ENCODE measurements at places on chromosomes 16 and 17.

- DNase-seq = no peak
Observed at GRCh38 chr16:81707411-81708265, 71.5 kb upstream of the PLCG2 start.

DNA sequence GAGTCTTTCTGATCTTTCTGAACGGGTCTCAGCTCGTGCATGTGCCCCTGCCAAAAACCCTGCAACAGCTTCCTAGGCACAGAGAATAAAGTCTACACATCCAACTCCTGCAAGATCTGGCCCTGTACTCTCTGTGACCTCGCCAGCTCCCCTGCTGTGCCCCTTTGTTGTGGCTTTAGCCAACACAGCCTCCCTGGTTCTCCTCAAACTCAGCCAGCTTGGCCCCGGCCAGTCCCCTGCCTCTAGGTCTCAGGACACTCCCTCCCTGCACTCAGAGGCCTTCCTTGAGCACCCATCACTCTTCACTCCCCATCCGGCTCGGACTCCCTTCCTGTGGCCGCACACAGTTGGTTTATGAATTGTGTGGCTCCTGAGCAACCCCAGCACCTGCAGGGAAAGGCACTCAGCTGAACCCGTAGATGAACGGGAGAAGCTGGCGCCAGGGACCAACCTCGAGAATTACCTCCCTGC, 1.4 kb downstream of the CEP131 start:
- DNase-seq = no peak

DNA sequence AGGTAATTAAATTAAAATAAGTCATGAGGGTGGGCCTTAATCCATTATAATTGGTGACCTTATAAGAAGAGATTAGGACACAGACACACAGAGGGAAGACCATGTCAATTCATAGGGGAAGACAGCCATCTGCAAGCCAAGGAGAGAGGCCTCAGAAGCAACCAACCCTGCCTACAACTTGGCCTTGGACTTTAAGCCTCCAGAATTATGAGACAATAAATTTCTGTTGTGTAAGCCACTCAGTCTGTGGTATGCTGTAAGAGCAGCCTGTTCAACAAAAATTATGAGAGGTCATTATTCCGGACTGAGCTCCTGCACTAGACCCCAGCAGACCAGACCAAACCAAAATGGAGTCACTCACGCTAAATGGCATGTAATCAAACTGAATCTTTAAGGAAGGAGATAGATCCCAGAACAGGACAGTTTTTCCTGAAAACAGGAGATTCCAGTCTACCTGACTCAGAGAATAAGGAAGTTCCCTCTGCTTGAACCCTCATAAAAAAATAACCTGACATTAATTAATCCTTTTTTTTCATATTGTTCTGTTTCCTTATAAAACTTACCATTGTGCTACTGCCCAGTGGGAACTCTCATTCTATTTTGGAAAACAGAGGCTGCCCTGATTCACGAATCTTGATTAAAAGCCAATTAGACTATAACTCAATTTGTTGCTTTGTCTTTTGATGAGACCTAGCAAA, 74.3 kb downstream of the DNAH3 start:
- DNase-seq = no peak

- no peak for DNase-seq
Observed at GRCh38 chr17:47243737-47244598, 9.7 kb upstream of the ITGB3 start.

DNA sequence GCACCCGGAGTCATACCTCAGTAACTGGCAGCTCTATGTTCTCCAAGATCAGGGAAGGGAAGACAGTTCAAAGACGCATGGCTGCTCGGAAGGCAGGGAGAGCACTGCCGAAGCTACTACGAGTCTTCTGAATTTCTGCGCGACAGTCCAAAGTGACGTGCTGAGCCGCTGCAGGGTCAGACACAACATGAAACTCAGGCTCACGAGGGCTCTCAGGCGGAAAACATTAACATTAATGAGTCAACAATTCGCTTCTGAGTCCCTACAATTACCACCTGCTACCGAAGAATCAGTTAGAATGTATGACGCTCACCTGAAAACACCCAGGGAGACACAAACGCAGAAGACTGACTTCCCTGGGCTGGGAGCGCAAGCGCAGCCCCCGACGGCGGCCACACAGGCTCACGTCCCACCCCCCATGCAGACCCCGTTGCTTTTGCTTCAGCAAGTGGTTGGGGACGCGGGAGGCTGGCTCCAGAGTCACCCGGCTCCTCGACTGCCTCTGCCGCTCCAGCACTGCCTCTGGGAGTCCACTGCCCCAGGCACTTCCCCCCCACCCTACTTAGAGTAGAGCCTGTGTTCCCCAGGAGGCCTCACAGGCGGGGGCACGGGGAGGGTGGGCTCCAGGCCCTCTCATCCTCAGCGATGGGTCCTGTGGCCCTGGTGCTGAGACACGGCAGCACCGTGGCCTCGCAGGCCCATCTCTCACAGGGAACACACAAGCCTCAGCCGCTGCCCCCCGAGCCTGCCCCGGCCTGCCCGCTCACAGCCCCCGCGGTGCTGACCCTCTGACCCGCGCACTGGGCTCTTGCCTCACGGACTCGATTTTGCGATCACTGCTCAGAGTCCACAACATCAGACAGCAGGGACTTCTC, 38.9 kb downstream of the LMF1 start:
- no peak for DNase-seq

DNA sequence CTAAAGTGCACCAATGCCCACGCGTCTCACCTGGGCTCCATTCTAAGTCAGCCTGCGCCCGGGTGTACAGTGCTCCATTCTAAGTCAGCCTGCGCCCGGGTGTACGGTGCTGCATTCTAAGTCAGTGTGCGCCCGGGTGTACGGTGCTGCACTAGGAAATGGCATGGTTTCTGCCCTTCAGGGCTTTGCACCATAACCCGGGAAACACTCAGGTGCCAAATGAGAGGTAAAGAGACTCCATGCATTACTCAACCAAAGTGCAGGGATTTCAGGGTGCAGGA, 29.2 kb upstream of the FASN start:
- no peak for DNase-seq

DNA sequence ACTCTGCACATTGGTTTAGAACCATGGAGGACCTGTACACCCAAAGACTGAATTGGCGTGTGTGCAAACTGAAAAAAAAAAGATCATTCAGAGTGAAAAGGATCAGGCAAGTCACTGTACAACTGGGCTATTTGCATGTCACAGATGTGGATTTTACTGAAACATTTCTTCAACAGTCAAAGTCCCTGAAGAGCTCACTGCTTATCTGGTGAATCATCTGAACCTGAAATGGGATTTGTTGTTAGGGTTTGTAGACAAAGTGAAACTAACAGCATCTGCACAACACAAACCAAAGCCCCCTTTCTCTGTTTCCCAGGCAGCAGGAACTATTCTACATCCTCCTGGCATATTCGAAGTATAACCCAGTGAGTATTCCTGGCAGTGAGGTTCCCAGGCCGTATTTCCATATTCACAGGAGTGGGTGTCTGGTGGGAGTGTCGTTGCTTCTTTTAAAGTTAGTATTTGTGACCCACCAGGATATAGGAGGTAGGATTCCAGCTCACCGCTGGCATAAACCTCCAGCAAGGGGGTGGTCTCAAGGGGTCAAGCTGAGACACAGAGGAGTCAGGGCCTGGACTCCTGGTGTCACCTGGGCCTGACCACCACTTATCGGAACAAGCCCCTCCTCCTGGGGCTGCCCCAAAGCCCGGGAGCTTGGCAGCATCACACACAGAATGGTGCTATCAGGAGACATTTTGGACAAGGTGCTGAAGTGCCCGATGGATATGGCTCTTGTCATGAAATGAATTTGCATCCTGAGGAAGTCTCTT, 80.9 kb downstream of the GOSR1 start:
- no peak for DNase-seq
